NCI-H2081 (cell line): ENCODE measurements at places on chromosomes 6 and 20.

- no peak for DNase-seq
Observed at GRCh38 chr20:47917549-47918070, 132.3 kb upstream of the SULF2 start.

DNA sequence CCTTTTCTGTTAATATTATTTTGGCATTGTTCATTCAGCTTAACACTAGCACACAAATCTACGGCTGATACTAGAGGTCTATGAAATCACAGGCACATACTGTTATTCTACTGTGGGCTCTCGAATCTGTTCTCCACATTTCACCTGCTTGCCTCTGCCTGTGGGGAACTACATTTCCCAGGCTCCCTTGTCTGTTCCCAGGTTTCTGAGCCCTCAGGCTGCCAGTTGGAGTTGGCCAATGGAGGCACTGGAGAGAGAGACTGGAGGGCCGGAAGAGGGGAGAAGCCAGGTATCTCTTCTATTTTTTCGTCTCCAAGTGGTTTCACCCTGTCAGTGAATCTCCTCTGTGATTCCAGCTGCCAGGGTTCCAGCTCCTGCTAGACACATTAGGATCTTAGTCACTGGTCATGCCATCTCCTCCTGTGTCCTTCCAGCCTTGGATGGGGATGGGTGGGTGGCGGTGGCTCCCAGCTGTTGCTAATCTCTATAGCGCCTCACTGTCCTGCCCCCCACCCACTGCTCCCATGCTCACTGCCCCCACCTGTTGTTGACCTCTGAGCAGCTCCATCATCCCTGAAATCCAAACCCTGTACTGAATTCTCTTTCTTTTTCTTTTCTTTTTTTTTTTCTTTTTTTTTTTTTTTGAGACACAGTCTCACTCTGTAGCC, 188.2 kb downstream of the LRFN2 start:
- DNase-seq: no peak

GRCh38 chr6:16851044-16851540, 89.8 kb upstream of the ATXN1 start:
- no peak for DNase-seq

DNA sequence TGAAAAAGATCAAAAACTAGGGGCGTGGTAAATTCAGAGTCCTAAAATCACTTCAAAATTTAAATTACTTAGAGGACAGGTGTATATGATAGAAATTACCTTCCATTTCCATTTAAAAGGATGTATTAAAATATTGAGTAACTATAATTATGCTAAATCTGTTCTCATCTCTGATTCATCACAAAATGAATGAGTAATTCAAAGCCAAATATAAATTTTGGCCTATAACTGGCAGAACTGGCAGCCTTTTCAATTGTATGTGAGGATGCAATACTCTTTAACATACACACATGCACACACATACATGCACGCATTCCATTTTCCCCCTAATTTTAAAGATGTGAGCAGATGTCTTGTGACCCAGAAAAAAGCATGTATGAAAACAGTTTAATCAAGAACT, 194.6 kb downstream of the EPM2A start:
- DNase-seq: no peak

- peak; percentile 93 for DNase-seq
Observed at GRCh38 chr6:148422085-148422484, 79.4 kb downstream of the SASH1 start.
